ENCODE measurements at places on chromosomes 5 and 9.

- no peak overlapping the region for H3K27ac ChIP-seq
- H3K4me3 ChIP-seq, result no peak overlapping the region
- H3K27me3 ChIP-seq, result no peaks in the 10 kb centered on the region
Measured at GRCh38 chr5:109880907-109881685, 191.4 kb downstream of the MAN2A1 start.

GRCh38 chr5:104526866-104527265 is 964.3 kb upstream of the NUDT12 start:
- no peak for DNase-seq
- no peak overlapping the region for H3K27ac ChIP-seq
- no peak overlapping the region for H3K4me3 ChIP-seq
- H3K4me1 ChIP-seq, result no peaks in the 10 kb centered on the region
- no peaks in the 10 kb centered on the region for H3K27me3 ChIP-seq

DNA sequence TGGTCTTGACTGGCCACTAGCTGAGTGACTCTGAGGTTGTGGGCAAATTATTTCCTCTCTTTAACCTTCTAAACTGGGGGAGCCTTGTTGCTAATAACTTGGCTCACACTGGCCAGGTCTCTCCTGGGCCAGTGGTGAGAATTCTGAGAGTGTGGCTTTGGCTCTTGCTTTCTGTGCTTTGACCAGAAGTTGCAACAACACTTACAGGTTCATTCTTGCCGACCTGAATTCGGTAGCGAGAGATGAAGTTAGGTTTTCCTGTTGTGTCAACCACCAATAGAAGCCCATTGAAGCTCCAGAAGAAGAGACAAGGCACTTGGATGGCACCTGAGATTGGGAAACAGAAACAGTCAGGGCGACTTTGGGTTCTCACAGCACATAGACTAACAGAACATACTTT is 19.8 kb downstream of the FAXDC2 start:
- H3K27ac ChIP-seq, result peak overlapping the region; percentile 1
- DNase-seq, result no peak
- H3K36me3 ChIP-seq, result no peaks in the 10 kb centered on the region
- H3K4me3 ChIP-seq, result no peak overlapping the region
- no peaks in the 10 kb centered on the region for H3K27me3 ChIP-seq

- H3K4me1 ChIP-seq, result no peaks in the 10 kb centered on the region
- no peak for DNase-seq
- H3K27me3 ChIP-seq, result peaks cover 3% of the 10 kb centered on the region
- H3K4me3 ChIP-seq, result no peak overlapping the region
- H3K36me3 ChIP-seq, result no peaks in the 10 kb centered on the region
Measured at GRCh38 chr5:53151713-53152458, 42.3 kb upstream of the MOCS2 start.

- H3K27me3 ChIP-seq, result no peaks in the 10 kb centered on the region
- no peak overlapping the region for H3K4me3 ChIP-seq
- no peak overlapping the region for H3K27ac ChIP-seq
- H3K36me3 ChIP-seq, result no peaks in the 10 kb centered on the region
- H3K4me1 ChIP-seq, result no peaks in the 10 kb centered on the region
Measured at GRCh38 chr9:1207686-1208085, 157.5 kb downstream of the DMRT2 start.

- no peaks in the 10 kb centered on the region for H3K36me3 ChIP-seq
- no peak for DNase-seq
- H3K4me1 ChIP-seq, result no peaks in the 10 kb centered on the region
- no peak overlapping the region for H3K4me3 ChIP-seq
- H3K27me3 ChIP-seq, result no peaks in the 10 kb centered on the region
Measured at GRCh38 chr9:70120834-70121510, 77.3 kb downstream of the MAMDC2 start.

GRCh38 chr9:29514862-29515261 is 1941.6 kb upstream of the C9orf72 start:
- no peaks in the 10 kb centered on the region for H3K27me3 ChIP-seq
- no peaks in the 10 kb centered on the region for H3K4me1 ChIP-seq
- no peak overlapping the region for H3K27ac ChIP-seq

- H3K27me3 ChIP-seq, result no peaks in the 10 kb centered on the region
- H3K4me1 ChIP-seq, result no peaks in the 10 kb centered on the region
- no peaks in the 10 kb centered on the region for H3K36me3 ChIP-seq
- H3K27ac ChIP-seq, result no peak overlapping the region
Measured at GRCh38 chr5:149432911-149433401, 53.9 kb upstream of the IL17B start.

- no peak overlapping the region for H3K27ac ChIP-seq
- no peak for DNase-seq
- H3K36me3 ChIP-seq, result no peaks in the 10 kb centered on the region
- H3K27me3 ChIP-seq, result no peaks in the 10 kb centered on the region
- no peak overlapping the region for H3K4me3 ChIP-seq
Measured at GRCh38 chr5:135072387-135073281, 38.6 kb upstream of the PITX1 start.

GRCh38 chr9:77798140-77798539 is 150.0 kb upstream of the GNA14 start:
- H3K4me3 ChIP-seq, result no peak overlapping the region
- DNase-seq, result no peak
- no peaks in the 10 kb centered on the region for H3K36me3 ChIP-seq
- H3K4me1 ChIP-seq, result no peaks in the 10 kb centered on the region
- H3K27me3 ChIP-seq, result no peaks in the 10 kb centered on the region
- H3K27ac ChIP-seq, result no peak overlapping the region

DNA sequence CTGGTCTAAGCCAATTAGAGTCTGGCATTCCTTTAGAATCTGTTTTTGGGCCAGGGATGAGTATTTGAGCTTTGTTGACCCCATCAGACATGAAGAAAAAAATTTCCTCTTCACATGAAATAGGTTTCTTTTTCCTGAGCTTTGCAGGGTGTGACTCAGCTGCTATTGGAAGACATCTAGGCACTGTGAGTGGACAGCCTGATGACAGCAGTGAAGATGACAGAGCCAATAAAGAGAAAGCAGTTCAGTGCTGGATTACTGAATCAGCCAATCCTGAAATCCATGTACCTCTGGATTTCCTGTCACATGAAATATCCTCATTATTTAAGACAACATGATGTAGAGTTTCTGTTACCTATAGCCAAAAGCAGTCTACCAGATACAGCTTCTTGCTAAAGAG is 51.3 kb upstream of the GRIA1 start:
- no peak overlapping the region for H3K27ac ChIP-seq
- DNase-seq, result no peak
- no peaks in the 10 kb centered on the region for H3K27me3 ChIP-seq
- H3K36me3 ChIP-seq, result no peaks in the 10 kb centered on the region
- no peaks in the 10 kb centered on the region for H3K4me1 ChIP-seq
- H3K4me3 ChIP-seq, result no peak overlapping the region

DNA sequence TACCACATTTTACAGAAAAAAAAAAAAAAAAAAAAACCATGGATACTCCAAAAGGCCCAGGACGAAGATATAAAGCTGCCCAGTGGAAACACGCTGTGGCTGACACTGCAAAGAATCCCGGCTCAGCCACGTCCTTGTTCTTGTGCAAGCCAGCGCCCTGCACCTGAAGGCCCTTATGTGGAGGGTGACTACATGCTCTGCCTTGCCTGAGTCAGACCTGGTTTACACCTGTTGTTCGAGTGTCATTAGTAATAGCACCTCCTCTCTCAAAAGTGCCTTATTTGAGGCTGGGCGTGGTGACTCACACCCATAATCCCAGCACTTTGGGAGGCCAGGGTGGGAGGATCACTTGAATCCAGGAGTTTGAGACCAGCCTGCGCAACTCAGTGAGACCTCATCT is 54.3 kb upstream of the ZSWIM6 start:
- H3K4me1 ChIP-seq, result peaks cover 2% of the 10 kb centered on the region
- no peaks in the 10 kb centered on the region for H3K36me3 ChIP-seq
- H3K27ac ChIP-seq, result no peak overlapping the region
- no peak overlapping the region for H3K4me3 ChIP-seq
- DNase-seq, result no peak

DNA sequence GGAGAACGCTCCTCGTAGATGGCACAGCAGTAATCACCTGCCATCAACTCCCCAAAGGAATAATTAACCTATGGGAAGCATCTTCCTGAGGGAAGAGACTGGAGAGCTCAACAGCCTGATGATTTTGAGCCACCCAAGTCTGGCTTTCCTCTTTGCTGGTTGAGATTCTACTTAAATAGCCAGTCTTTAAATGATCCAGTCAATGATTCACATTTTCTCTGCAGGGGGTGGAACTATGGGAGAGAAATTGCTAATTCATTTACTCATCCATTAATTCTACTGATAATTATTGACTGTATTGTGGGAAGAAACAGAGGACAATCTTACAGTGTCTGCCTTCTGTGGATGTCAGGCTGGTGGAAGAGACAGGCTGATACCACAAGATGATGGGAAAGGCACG is 355.0 kb upstream of the PANK3 start:
- H3K27ac ChIP-seq, result no peak overlapping the region
- H3K4me3 ChIP-seq, result no peak overlapping the region
- DNase-seq, result no peak
- H3K36me3 ChIP-seq, result no peaks in the 10 kb centered on the region
- H3K27me3 ChIP-seq, result no peaks in the 10 kb centered on the region

DNA sequence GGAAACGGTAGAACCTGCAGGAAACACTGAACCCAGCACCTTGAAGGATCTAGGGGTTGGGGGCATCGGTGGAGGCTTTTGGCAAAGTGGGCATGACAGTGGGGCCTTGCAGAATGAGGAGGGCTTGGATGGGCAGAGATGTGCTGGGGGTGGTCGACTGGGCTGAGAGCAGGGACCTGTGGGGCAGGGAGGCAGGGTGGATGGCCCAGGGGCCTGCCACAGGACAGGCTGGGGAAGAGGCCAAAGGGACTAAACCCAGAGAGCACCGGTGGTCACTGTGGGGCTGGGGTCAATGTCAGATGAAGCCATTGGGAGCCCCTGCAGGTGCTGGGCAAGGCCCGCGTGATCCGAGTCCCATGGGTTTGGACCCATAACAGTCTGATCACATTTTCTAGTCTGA is 175.3 kb downstream of the DAB2IP start:
- H3K4me3 ChIP-seq, result no peak overlapping the region
- no peaks in the 10 kb centered on the region for H3K36me3 ChIP-seq
- no peak overlapping the region for H3K27ac ChIP-seq
- no peaks in the 10 kb centered on the region for H3K27me3 ChIP-seq
- no peak for DNase-seq

DNA sequence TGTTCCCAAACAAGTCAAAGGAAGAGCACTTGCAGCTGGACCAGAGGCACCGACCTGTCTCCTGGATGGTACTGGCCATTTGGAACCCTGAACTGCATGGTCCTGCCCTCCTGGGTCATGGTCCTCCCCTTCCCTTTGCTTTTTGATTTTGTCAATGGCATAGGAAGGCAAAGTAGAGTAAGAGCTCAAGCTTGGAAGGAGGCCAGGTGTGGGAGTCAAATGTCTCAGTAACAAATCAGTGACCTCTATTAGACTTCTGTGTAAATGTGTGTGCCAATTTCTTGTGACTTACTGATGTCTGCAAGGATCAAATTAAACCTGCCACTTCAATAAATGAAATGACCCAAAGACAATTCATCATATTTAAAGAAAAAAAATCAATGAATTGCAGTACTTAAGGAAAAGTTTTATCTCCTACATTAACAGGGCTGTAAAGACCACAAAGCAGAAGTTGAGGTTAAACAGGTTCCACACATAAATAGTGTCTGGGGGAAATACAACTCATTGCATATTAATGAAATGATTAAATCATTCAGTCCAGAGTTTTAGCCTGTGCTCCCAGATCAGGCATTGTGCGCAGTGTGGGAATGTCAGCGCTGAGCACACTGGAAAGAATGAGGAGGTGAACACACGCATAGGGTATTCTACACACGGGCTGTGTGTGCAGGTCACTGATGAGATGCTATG is 32.7 kb downstream of the OSMR start:
- no peaks in the 10 kb centered on the region for H3K4me1 ChIP-seq
- no peaks in the 10 kb centered on the region for H3K36me3 ChIP-seq
- peaks cover 17% of the 10 kb centered on the region for H3K27me3 ChIP-seq
- DNase-seq, result no peak
- H3K4me3 ChIP-seq, result no peak overlapping the region

GRCh38 chr9:38213631-38214299 is 144.7 kb upstream of the SHB start:
- H3K36me3 ChIP-seq, result no peaks in the 10 kb centered on the region
- no peak overlapping the region for H3K27ac ChIP-seq
- H3K4me1 ChIP-seq, result no peaks in the 10 kb centered on the region

DNA sequence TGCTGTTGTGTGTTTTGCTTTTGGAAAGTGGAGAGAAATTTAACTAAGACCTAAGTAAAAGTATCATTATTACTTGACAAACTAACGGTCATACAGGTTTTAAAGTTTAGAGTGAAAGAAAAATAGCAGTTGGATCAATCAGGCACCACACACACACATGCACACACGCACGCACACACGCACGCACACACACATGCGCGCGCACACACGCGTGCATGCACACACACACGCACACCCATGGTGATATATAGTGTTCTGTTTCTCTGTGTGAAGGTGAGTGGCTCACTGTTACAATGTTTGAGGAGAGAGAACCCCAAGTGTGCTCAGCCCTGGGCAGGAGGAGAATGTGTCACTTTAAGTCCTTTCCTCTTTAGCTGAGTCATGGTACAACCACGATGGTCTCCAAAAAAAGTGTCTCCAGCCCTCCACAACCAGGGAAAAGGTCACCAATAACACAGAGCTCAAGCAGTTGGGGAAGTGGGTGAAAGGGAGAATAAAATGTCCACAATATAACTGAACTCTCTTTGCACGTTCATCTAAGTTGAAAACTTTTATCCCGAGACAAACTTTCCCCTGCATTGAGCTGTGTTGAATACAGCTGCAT is 3.2 kb downstream of the ZNF366 start:
- no peak for DNase-seq
- H3K4me1 ChIP-seq, result no peaks in the 10 kb centered on the region
- no peaks in the 10 kb centered on the region for H3K36me3 ChIP-seq
- no peak overlapping the region for H3K27ac ChIP-seq
- H3K27me3 ChIP-seq, result peaks cover 10% of the 10 kb centered on the region

- H3K4me3 ChIP-seq, result no peak overlapping the region
- no peaks in the 10 kb centered on the region for H3K36me3 ChIP-seq
- no peak overlapping the region for H3K27ac ChIP-seq
- peaks cover 33% of the 10 kb centered on the region for H3K27me3 ChIP-seq
Measured at GRCh38 chr5:1720396-1721110, 79.1 kb downstream of the MRPL36 start.

DNA sequence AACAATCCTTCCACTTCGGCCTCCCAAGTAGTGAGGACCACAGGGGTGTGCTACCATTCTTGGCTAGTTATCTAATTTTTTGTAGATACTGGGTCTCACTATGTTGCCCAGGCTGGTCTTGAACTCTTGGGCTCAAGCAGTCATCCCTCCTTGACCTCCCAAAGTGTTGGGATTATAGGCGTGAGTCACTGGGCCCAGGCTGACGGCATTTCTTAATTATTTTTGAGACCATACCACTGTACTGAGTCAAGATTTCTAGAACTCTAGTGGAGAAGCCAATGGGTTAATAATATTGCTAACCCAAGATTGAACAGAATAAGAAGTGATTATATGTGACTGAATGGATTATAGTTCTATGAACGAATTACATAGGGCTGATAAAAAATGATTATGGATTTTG is 66.7 kb downstream of the TARS1 start:
- no peaks in the 10 kb centered on the region for H3K36me3 ChIP-seq
- H3K4me3 ChIP-seq, result no peak overlapping the region
- no peak overlapping the region for H3K27ac ChIP-seq
